ENCODE measurements at places on chromosomes 13 and 19. TPM values are rescaled to one million over a fixed set of nuclear protein-coding genes. Genes with fewer than 3 reads are reported as not detected.

Gene ZNF726
- not detected for total RNA-seq

Gene ZNF486
- 0.50 TPM for total RNA-seq

Gene KATNAL1
- total RNA-seq: 9.8 TPM

Gene ZIM2
- not detected for total RNA-seq

Gene PRR19
- total RNA-seq: not detected

Gene STOML3
- not detected for total RNA-seq

Gene SYT3
- total RNA-seq: not detected

Gene PRPF31
- total RNA-seq: 33.4 TPM

Gene SIGLEC5
- total RNA-seq: 0.56 TPM

GRCh38 chr13:70310396-70311119, 202.3 kb upstream of the KLHL1 start:
- no peak for DNase-seq

GRCh38 chr13:114057166-114058050, 75.0 kb downstream of the RASA3 start:
- DNase-seq: no peak

DNA sequence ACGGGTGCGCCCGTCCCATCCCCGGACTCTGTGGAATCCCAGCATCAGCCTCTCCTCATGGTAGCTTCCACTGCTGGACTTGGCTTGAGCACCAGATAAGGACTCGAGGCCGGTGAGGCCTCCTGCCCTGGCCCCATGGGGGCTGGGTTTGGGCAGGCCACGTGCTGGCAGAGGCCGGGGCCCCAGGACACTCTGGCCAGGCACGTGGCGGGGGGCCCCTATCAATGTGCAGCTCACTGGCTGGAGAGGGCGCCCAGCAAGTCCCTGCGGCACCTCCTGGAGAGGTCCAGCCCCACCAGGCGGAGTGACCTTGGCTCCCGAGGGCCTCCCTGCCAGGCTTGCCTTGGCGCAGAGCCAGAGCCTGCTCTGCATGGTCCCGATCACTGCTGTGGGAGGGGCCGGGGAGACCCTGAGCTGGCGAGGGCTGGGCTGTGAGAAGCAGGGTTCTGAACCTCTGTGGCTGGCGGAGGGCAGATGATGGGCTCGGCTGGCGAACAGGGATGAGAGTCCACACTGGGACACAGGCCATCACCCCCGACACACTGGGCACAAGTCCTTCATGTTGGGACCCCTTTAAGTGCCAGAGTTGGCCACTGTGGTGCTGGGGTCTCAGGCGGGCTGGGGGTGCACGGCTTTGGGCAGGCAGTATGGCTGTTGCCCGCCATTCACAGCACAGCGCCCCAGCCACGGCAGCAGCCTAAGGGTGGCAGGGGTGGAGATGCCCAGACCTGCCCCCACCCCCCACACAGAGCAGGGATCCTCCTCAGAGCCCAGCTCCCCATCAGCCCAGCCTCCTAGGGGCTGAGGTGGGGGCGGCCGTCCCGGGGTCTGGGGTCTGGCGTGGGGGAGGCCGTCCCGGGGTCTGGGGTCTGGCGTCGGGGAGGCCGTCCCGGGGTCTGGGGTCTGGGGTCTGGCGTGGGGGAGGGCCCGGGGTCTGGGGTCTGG, 19.1 kb downstream of the CEBPG start:
- peak; percentile 68 for DNase-seq

DNA sequence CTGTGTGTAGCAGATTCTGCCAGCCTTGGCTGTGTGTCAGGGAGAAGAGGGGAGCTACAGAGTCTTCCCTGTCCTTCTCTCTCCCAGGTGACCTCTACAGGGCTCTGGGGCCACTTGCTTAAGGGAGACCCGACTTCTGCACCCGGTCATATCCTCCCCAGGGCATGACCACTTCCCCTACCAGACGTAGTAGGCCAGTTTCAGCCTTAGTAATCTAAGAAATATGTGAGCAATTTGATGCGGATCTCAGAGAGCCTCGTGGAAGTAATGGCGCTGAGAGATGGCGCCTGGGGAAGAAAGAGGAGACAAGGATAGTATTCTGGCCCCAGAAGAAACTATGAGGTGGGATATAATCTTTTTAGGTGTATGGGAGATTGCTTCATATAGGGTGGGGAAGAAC, 41.9 kb downstream of the NFIX start:
- peak; percentile 41 for DNase-seq

GRCh38 chr19:50777830-50778303, 7.6 kb downstream of the GPR32 start:
- no peak for DNase-seq

DNA sequence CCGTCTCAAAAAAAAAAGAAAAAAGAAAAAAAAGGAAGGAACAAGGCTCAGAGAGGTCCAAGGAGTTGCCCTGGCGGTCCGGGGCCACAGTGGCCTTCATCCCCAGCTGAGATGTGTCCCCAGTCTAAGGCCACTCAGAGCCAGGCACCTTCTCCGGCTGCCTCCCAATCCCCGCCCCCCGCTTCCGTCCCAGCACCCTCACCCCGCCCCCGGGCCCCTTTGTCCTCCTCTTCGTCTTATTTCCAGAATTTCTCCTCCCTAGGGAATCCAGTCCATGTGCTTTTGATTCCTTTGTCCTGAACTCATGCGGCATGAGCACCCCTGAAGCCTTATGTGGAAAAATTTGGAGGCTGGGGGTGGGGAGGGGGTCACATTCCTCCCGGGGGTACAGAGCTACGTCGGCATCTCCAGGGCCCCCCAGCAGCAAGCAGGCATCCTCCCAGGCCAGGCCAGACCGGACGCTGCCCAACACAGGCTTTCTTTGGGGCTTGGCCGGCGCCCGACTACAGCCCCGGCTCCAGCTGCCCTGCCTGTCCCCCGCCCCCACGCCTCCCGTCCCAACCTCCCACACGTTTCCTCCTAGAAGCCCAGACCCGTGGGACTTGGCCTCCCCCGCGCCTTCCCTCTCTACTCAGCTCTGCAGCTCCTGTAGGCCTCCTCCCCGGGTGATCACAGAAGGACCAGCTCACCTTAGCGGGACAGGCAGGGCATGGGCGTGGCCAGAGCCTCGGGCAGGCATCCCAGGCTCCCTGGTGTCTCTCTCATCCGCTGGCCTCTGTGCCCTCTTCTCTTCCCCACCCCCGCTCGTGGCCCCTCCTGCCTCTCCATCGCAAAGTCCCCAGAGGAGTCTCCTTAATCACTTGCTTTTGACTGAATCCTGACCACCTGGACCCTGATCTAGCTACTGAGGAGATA, 17.8 kb upstream of the ADGRE5 start:
- DNase-seq: peak; percentile 78

DNA sequence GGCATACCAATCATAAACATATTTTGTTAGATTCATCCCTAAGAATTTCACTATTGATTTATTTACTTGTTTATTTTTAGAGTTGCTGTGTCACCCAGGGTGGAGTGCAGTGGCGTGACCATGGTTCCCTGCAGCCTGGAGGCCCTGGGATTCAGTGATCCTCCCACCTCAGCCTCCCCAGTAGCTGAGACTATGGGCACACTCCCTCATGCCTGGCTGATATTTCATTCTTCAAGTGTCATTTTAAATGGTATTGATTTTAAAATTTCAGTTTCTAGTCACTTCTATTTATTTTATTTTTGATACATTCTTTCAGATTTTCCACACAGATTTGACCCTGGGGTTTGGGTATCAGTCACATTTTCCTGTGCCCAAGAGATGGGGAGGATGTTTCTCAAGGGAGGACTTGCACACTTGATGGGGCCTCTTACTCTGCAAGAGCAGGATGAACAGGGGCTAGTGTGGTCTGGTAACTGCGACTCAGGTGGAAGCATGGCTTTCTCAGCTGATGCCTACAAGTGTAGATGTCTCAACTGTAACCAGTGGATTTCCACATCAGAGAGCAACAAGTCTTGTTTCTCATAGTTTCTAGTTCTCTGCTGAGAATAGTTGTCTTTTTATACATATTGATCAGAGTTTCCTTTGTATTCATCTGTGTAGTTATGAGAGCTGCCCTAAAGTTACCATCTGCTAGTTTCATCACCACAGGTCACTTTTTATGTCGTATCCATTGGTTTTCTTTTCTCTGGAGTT, 40.2 kb downstream of the CCNE1 start:
- DNase-seq: no peak

DNA sequence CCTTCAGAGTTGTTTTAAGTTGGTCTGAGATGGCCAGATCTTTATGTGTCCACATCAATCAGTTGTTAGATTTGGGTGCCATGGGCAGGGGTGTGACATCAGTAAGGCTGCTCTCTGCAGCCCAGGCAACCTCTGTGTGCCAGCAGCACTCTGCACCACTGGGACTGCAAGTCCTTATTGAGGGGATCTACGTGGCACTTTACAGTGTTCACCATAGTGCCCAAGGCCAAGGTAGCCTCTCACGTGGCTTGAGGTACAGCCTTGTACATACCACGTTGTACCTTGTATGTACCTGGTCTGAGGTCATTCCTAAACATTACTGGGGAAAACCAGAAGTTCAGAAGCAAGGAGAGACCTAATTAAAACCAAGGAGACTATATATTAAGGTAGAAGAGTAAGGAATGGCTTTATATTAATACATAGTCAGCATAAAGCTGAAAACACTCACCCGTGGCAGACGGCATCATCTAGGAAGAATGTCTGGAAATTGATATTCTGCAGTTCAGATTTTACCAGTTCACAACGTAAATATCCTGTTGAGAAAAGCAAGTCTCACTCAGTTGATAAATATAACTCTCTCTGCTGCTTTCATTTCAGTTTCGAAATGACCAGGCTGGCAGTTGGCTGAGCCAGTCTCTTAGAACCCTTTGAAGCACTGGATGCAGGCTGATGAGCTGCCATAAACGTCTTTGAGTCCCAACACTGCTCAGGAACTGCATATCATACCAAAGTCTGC, 128.8 kb downstream of the ZDHHC20 start:
- DNase-seq: no peak

DNA sequence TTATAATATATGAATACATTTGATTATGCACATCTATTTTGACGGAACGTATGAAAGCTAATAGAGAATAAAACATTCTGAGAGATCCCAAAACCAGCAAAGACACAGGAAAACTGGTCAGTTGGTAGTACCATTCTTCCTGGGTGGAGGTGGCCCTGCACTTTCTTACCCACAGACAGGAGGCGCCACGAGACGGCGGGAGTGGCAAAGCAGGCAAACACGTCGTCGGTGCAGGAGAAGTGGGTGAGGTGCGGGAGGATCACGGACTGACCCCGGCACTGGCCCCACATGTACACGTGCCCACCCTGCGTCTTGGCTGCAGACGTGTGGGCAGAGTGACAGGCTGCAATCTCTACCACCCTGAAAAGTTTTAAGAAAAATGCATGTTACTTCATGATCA, 36.1 kb downstream of the RCBTB1 start:
- DNase-seq: no peak

GRCh38 chr19:33186431-33187182, 7.5 kb upstream of the LRP3 start:
- peak; percentile 14 for DNase-seq

DNA sequence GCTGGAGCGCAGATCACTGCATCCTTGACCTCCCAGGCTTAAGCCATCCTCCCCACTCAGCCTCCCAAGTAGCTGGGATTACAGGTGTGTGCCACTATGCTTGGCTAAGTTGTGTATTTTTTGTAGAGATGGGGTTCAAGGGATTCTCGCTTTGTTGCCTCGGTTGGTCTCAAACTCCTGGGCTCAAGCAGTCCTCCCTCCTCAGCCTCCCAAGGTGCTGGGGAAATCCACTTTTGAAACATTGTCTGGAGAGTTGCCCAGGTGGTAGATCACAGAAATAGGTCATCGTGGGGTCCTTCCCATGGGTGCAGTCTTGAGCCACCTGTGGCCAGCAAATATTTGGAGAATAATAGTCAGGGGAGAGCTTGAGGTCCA, 5.2 kb downstream of the LDLR start:
- DNase-seq: no peak

GRCh38 chr13:78701383-78701782, 42.4 kb upstream of the OBI1 start:
- no peak for DNase-seq

DNA sequence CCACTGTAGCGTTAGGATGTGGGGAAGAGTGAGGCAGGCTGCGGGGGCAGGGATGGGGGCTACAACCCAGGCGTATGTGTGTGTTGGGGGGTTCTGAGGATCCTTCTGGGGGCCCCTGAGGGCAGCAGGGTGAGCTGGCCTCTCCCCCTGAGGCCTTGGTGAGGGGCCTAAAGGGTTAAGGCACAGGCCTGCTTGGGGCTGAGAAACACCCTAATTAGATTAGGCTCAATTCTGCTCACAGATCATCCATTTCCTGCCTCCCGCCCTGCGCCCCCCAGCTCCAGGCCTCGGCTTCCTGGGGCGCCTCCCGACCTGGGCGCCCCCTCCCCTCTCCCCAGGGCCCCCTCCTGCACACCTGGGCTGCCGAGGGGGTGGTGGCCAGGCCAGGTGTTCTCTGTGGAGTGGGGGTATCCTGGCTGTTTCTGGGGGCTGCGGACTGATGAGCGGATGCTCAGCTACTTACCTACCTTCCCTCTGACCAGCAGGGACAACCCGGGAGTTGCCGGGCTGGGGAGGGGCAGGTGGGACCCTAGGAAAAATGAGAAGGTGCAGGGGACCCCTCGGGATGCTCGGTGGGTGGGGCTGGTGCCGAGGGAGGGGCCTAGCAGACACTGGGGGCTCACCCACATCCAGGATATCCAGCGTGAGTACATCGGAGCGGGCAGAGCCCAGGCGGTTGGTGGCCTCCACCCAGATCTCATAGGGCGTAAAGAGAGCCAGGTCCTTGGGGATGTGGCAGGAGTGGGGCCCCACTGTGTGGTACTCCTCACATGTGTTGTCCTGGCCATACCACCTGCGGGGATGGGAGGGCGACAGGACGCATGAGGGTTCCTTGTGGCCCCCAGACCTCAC, 8.6 kb downstream of the CRLF1 start:
- DNase-seq: no peak

DNA sequence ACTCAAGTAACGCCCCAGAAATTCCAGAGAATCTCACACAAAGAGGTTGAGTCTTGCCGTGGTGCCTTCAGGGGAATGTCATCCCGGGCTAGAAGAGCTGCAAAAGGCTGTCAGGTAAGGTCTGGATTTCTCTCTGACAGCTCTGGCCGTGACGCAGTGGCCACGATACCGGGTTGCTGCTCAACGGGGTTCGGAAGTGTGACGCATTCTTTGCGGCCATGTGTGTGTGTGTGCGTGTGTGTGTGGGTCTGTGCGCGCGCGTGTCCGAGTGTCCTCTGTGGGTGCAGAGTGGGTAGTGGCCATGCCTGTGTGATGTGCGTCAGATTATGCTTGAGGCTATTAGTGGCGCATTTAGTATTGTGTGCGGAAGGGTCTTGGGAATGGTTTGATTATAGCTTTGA, 306 bp downstream of the ZNF540 start:
- DNase-seq: peak; percentile 81

DNA sequence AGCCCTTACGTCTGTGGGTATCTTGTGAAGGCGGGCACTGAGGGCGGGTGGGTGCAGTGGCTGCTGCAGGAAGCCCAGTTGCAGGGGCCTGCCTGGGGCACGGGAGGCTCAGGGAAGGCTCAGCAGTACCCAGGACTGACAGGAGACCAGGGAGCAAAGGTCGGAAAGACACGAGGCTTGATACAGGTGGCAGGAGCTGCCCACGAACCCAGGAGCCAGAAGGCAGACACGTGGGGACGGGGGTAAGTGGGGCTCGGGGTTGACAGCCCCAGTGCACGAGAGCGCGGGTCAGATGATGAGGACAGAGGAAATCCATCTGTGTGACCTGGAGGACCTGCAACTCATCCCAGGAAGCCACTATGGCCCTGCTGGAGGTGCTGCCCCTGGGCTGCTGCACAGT, 25.3 kb downstream of the ELAVL1 start:
- DNase-seq: no peak

Data from psoas muscle (tissue), 8 donors.